SK-N-SH (cell line): ENCODE measurements at places on chromosomes 5 and 9. TPM values are rescaled to one million over a fixed set of nuclear protein-coding genes. Genes with fewer than 3 reads are reported as not detected.
A peak's percentile ranks its signal among the peaks of the same experiment; 100 is the strongest.

DNA sequence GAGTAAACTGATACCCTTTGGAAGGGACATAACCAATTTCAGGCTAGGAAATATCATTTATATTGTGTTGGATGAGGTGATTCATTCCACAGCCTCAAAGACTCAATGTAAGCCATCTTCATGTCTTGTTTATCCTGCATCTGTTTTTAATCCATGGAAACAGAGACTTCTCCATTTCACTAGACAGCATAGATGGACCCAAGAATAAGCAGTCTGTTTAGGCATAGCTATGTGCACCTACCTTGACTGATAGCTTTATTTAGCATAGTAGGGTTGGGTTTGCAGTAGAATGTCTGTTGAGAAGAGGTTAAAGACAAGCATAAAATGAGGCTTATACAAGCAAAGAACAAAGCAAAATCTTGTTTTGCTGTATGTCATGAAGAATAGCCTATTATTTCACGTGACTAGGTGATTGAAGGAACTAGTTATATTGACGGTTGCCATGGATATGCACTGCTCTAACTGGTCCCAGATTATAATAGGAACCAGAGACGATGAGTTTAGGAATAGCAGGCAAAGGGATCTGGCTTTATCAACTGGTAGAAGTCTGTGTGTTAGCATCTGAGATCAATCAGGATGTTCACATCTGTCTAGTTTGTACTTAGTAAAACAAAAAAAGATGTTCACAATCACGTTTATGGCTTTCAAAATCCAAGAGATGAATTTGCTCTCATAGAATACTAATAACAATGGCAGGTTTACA lies 154.8 kb upstream of the KLF9 start:
- peak; percentile 22 for DNase-seq
- no peaks in the 10 kb centered on the region for H3K4me1 ChIP-seq
- H3K27me3 ChIP-seq, result no peaks in the 10 kb centered on the region
- H3K27ac ChIP-seq, result no peak overlapping the region; the same call in 1 of the 2 replicates
- no peak overlapping the region for H3K4me3 ChIP-seq
- H3K36me3 ChIP-seq, result no peaks in the 10 kb centered on the region

- no peaks in the 10 kb centered on the region for H3K4me1 ChIP-seq
- no peak for DNase-seq
- H3K27ac ChIP-seq, result no peak overlapping the region
- H3K36me3 ChIP-seq, result no peaks in the 10 kb centered on the region
- H3K4me3 ChIP-seq, result no peak overlapping the region
- peaks cover 17% of the 10 kb centered on the region; the same call in 1 of the 2 replicates for H3K27me3 ChIP-seq
Measured at GRCh38 chr5:140054086-140054689, 11.1 kb upstream of the NRG2 start.

GRCh38 chr5:132915681-132916080 lies 42.2 kb downstream of the LEAP2 start:
- H3K27ac ChIP-seq, result no peak overlapping the region
- H3K4me1 ChIP-seq, result no peaks in the 10 kb centered on the region
- H3K36me3 ChIP-seq, result peaks cover 21% of the 10 kb centered on the region
- H3K27me3 ChIP-seq, result no peaks in the 10 kb centered on the region
- DNase-seq, result no peak

- H3K4me3 ChIP-seq, result no peak overlapping the region
- H3K36me3 ChIP-seq, result no peaks in the 10 kb centered on the region
- H3K27me3 ChIP-seq, result no peaks in the 10 kb centered on the region
- no peak for DNase-seq
- peaks cover 22% of the 10 kb centered on the region for H3K4me1 ChIP-seq
Measured at GRCh38 chr5:142301540-142301939, 23.3 kb downstream of the SPRY4 start.

DNA sequence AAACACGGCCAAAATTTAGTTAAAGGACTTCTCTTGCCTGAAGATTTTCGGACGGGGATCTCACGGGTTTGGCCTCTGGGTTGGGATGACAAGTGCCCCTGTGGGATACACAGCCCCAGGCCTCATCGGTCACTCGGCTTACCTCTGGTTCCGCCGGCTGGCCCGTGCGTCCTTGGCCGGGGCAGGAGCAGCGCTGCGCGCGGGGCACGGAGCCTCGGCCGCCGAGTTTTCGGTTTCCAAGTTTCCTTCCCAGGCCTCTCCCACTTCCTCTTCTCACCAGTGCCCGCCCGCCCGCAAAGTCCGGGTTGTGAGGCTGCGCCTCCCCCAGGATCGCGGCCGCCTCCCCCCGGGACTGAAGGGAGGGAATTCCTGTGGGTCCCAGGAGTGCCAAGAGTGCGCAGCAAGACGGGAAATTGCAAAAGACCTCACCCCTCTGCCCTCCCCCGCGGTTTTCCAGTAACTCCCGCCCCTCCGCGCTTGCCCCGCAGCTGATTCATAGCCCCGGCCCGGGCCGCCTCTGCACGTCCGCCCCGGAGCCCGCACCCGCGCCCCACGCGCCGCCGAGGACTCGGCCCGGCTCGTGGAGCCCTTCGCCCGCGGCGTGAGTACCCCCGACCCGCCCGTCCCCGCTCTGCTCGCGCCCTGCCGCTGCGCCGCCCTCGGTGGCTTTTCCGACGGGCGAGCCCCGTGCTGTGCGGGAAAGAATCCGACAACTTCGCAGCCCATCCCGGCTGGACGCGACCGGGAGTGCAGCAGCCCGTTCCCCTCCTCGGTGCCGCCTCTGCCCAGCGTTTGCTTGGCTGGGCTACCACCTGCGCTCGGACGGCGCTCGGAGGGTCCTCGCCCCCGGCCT lies at the start of gene OSMR:
TSS of gene OSMR (plus strand) at position 487 of the 853 bp plus-strand sequence. CDS start 23,033 bp downstream, outside the sequence.
- peak within 1 kb of the TSS; percentile 86 for H3K4me3 ChIP-seq
- H3K36me3 ChIP-seq, result peaks cover 19% of the 10 kb centered on the region
- H3K27me3 ChIP-seq, result no peaks in the 10 kb centered on the region
- DNase-seq, result peak; percentile 62
- H3K27ac ChIP-seq, result peak within 1 kb of the TSS; percentile 83

GRCh38 chr5:145158730-145159129 lies 676.4 kb downstream of the PRELID2 start:
- H3K27me3 ChIP-seq, result no peaks in the 10 kb centered on the region
- H3K4me1 ChIP-seq, result no peaks in the 10 kb centered on the region
- no peak overlapping the region for H3K4me3 ChIP-seq
- no peak for DNase-seq
- H3K36me3 ChIP-seq, result no peaks in the 10 kb centered on the region

The PCDHA9 gene
- polyA plus RNA-seq, result 0.02 TPM in 2 replicates

The FREM1 gene
- 0.26 and 0.60 TPM in 2 replicates for polyA plus RNA-seq
